Bladder microvascular endothelial cell (primary cell): ENCODE measurements at places on chromosomes 5 and 9. TPM values are rescaled to one million over a fixed set of nuclear protein-coding genes. Genes with fewer than 3 reads are reported as not detected.

DUSP1 gene
- 75.9 and 93.9 TPM in 2 replicates for total RNA-seq

PCDHB8 gene
- total RNA-seq: 0.16 and 1.3 TPM in 2 replicates

CATSPER3 gene
- not detected in 2 replicates for total RNA-seq

SH3RF2 gene
- 0.16 and 0.88 TPM in 2 replicates for total RNA-seq

FOXD4L4 gene
- total RNA-seq: 0.38 TPM in 1 of 2 replicates, not detected in the other
